HS-27A (cell line): ENCODE measurements at places on chromosomes 12 and 14.
A peak's percentile ranks its signal among the peaks of the same experiment; 100 is the strongest.

DNA sequence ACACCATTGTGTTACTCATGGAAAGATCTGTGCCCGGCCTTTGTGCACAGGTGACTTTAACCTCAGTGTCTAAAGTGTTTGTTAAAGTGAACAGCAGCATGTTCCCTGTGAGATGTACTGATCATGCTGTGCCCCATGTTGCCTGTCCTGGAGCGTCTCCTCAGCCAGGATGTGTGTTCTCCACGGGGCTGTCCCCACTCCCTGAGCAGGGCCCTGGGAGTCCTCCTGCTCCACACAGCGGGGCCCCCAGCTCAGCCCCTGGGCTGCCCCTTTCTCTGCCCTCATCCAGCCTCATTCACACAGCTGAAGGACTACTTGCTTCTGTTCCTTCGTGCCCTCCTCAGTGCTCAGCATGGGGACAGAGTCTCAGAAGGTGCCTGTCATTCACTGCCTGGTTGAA is 131.5 kb downstream of the SLC38A6 start:
- no peak for DNase-seq

- no peak for DNase-seq
These were observed 50.4 kb upstream of the RPH3A start for GRCh38 chr12:112741106-112741505.

DNA sequence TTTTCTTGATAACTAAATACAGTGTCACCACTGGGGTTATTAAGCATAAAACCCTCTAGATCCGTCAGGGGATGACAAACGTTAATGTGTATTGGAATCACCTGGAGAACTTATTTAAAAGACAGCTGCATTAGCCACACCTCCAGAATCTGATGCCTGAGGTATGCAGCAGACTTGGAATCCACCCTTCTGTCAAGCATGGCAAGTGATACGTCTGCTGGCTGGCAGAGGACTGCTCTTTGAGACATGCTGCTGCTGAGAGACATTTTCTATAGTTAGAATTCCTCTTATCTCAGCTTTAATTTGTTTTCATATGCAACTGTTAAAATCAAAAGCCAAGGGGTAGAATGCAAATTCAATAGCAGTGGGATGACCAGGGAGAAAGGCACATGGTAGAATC is 496.3 kb downstream of the NELL2 start:
- no peak for DNase-seq

- DNase-seq, result no peak
These were observed 127.5 kb downstream of the TMX1 start for GRCh38 chr14:51367600-51367931.

DNA sequence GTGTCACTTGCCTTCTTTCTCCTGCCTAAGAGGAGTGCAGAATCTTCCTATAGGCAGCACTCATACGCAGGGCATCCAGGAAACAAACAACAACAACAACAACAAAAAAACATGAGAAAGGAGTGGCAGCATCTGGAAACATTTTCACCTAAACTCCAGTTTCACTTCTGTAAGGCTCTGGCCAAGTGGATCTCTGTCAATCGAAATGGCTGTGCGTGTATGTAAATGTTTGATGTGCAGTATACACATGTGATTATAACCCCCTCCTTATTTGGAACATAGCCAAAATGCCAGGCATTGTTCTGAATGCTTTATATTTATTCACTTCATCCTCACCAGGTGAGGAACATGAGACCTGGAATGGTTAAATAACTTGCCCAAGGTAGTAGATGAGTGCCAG is 76.8 kb downstream of the COX16 start:
- no peak for DNase-seq

GRCh38 chr12:79859646-79860045 is 75.3 kb downstream of the PPP1R12A start:
- no peak for DNase-seq

DNA sequence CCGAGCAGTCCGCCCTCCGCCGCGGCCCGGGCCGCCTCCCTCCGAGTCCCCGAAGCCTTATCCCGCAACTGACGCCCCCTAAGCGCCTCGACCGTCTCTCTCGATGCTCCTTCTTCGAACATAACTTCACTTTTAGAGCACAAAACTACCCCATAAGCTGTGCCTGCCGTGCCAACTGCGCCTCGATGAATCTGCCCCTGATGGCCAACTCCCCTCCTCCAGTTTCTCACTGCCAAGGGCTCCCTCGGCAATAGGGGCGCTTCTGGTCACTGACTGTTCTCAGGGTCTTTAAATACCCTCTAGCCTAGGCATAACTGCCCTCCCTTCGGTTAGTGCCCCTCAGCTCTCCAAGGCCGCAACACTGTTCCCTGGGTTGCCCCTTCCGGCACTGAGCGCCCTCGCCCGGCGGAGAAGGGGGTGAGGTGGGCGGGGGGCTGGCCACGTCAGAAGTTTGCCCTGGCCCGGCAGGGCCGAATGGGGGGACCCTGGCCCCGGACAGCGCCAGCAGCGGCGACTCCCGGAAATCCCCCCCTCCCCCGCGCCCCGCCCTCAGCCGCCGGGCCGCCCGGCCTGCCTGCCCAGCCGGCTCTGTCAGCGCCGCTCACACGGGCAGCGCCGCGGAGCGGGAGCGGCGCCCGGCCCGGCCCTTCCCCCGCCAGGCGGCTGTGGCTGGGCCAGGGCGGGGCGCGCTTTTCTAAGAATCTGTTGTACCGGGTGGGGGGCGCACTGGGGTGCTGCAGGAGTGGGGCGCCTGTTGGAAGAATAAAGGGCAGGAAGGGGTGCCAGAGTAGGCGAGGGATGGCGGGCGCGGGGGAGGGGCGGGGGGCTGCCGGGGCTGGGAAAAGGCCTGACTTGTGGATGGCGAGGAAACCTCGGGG is 10.6 kb downstream of the RARG start:
- no peak for DNase-seq

DNA sequence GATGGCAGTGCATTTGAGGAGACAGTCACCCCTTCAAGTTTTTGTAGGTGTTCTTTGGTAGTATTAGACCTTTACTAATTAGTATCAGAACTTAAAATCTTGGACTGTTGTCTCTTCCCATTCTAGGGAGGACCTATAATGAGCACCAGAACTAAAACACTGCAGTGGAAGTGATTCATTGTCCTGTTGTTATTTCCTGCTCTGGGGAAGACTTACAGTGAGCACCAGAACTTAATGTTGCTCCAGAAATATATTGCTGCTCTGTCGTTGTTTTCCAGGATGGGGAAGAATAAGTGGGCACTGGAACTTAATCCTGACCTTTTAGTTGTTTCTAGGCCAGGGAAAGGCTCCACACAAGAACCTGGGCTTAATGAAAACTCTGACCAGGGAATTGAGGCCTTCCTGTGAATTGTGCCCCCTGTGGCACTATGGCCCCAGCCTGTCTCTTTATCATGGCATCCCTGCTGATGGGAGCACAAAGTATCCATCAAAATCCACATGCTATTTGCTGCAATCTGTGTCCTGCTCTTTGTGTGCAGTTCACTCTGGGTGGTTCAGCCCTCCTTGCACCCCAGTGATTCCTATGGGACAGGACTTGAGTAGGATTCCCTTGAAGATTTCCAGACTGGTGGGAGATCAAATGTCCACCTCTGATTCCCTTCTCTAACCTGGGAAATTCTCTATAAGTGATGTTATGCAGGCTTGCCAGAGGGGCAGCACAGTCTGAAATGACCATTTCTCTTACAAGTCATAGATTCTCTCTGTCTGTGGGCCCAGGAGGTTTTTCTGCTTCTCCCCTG is 175.8 kb downstream of the PAWR start:
- no peak for DNase-seq

DNA sequence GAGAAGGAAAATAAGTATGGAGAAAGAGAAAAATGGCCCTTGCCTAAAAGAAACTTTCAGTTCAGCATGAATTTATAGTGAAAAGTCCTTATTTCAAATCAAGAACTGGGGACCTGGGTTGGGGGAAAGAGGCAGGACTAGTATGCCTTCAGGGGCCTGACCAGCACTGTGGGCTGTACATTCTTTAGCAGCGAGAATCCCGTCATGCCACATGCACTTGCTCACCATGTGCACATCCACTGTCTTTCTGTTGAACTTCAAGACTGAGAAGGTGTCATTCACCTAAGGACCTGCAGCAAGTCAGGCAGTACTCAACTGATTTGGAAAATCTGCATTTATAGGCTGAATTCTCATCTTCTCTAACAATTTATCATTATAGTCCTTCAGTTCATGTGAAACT is 50.2 kb downstream of the RAB35 start:
- no peak for DNase-seq

GRCh38 chr14:99224116-99224910 is 47.7 kb downstream of the BCL11B start:
- no peak for DNase-seq

GRCh38 chr12:29733060-29733459 is 50.7 kb downstream of the TMTC1 start:
- no peak for DNase-seq

DNA sequence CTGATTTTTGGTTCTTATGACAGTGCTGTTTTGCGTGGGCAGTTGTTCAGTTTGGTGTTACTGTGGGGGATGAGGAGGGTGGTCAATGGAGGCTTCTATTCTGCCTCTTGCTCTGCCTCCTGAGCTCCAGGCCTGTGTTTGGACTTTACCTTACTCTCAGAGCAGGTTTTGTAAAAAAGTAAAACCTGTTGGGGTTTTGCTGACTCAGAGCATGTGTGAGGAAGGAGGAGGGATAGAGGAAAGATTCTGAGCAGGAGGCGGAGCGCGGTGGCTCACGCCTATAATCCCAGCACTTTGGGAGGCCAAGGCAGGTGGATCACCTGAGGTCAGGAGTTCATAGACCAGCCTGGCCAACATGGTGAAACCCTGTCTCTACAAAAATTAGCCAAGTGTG is 6.7 kb downstream of the A2ML1 start:
- no peak for DNase-seq

DNA sequence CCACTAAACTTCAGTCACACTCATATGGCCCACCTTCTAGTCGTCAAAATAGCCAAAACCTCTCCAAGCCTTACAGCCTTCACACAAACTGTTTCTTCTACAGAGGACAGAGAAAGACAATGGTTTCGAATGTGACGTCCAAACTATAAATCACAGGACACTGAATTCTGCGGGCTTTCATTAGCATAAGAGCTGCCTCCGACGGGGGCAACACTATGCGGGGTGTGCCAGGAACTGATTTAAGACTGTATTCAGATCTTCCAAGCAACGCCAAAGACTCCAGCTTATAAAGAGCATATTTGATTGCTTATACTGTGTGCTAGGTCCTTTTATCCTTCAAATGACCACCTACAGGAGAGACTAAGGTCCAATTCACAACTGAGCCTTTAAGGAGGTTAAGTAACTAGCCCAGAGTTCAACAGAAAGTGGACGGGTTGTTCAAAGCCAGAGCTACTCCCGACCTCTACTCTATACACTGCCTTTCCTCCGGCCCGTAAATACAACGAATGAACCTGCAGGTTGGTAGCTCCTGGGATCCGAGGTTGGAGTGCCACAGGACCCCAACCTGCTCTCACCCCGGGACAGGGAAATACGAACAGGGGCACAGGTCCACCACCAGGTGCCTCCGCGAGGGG is 575 bp downstream of the L2HGDH start:
- DNase-seq, result no peak

DNA sequence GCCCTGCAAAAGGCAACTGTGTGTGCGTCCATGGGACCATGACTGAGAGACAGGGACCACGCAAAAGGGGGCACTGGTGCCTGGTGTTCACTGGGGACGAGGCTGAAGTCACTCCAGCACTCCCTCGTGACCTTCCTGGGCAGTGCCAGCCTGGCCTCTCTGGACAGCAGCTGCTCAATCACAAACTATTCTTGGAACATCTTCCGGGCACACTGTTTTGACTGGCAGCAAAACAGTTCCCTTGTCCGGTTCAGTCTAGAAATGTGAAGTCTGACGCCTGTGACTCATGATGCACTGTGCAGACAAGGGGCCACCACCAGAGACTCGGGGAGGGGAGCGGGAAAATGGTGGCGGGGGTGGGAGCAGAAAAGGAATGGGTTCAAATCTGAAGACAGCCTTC is 20.8 kb downstream of the SNRNP35 start:
- DNase-seq, result peak; percentile 9

GRCh38 chr14:54979039-54979438 is 47.9 kb downstream of the WDHD1 start:
- no peak for DNase-seq

- no peak for DNase-seq
These were observed 23.3 kb downstream of the NPC2 start for GRCh38 chr14:74469548-74470518.

DNA sequence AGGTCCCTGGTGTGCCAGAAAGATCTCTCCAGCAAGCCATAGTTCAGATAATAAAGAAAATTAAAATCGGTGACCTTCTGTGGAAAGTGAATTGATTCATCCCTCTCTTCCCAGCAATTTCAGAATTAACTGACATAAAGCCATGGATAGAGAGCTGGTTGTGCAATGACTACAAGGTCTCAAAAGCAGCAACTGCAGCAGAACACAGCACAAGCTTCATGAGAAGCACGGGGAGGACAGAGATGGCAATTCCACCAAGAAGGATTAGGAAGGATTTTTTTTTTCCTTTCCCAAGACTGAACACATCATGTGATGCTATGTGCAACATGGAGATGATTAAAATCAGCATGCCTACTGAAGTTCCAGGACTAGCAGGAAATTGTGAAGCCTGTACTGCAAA is 154.9 kb upstream of the PLEKHG7 start:
- DNase-seq, result no peak

DNA sequence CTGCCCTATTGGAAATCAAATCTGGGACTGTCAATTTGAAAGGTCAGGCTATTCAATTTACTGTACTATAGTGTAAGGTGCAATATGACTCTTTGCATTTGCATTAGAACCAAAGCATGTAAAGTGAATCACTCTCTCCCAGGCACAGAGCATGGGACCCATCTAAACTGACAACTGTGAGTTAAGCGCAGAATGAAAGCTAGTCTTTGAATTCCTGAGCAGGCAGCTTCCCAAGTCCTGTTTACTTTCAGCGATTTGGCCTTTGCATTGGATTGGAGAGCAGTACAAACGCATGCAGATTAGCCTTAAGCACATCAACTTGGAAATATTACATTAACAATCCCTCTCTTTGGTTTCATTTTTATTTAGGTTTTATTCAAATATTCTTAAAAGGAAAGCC is 74.6 kb downstream of the RERG start:
- DNase-seq, result no peak

DNA sequence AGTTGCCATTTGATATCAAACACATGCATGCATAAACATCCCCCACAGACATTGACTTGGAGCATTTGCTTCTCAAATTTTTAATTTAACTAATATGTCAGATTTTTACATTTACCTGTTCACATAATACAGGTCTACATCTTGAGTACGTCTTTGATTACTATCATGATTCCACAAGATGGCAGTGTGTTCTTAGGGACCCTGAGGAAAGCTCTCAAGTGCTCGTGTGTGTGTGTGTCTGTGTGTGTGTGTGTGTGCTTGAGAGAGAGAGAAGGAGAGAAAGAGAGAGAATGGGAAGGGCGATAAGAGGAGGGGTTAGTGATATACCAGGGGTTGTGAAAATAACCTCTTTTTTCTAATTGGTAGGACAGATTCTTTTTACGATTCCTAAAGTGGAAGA is 167.1 kb upstream of the OR4E1 start:
- no peak for DNase-seq
